CD4-positive, alpha-beta T cell treated with Interleukin-6 at 100 ng/mL for 8 hours (primary cell): ENCODE measurements at places on chromosomes 3 and 15.

- DNase-seq = no peak
These were observed 17.2 kb downstream of the EAF2 start for GRCh38 chr3:121852256-121852655.

- DNase-seq = no peak
These were observed 57.6 kb upstream of the NR2E3 start for GRCh38 chr15:71752604-71753289.

GRCh38 chr15:69323893-69324430 lies 25.2 kb downstream of the PAQR5 start:
- no peak for DNase-seq

DNA sequence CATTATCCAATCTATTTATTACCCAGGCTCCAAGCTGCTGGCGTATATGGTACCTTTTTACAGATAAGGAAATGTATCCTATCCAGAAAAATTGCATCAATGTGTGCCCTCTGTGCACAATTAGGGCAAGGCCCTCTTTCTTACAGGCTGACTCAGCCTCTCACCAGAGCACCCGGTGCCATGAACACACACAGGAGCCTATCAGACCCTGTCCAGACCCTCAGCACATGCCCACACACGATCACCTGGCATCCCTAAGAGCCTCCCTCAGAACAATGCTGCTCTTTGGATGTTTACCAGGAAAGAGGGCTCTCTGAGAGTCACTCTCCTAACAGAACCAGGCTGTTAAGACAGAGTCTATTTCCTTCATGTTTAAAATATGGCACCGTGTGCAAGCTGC lies 460.0 kb upstream of the TBL1XR1 start:
- no peak for DNase-seq

- no peak for DNase-seq
These were observed 99.3 kb downstream of the LRRK1 start for GRCh38 chr15:101018450-101018849.

- DNase-seq = no peak
These were observed 5.1 kb upstream of the IQSEC1 start for GRCh38 chr3:13078163-13078905.

GRCh38 chr15:38721568-38721945 lies 156.9 kb upstream of the RASGRP1 start:
- no peak for DNase-seq

DNA sequence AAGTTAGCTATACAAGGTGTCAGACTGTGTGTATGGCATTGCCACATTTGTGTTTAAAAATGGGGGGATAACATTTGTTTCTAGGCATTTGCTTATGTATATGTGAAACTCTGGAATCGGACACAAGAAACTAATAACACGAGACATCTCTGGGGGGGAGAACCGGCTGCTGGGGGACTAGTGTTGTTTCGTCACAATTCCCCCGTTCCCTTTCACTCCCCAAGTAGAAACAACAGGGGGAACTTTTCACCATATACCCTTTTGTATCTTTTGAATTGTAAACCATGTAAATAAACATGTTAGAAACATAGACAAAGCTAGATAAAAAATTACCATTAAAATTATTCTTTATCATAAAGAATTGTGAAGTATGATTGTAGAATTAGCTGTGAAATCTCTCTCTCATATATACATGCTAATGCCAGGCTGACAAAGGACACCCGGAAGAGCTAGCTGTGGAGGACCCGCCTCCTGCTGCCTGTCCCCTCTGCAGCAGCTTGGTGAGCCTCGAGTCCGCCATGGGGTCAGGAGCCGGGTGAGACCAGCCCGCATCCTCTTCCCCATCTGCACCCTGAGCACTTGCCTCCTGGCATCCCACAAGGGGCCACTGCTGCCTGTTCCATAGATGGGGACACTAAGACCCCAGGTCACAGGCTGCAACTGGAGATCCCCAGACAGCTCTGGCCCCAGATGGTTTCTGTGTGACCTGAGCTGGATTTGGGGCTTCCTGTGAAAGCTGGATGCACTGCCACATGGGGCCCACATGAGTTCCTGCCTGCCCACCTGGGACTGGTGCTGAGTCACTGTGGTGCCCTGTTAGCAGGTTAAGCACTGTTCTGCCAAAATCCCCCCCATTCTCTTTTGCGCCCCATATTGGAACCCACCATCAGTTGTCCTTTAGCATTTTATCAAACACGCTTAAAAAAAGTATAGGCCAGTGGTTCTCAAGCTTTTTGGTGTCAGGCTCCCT lies 91.6 kb downstream of the IQSEC1 start:
- no peak for DNase-seq

DNA sequence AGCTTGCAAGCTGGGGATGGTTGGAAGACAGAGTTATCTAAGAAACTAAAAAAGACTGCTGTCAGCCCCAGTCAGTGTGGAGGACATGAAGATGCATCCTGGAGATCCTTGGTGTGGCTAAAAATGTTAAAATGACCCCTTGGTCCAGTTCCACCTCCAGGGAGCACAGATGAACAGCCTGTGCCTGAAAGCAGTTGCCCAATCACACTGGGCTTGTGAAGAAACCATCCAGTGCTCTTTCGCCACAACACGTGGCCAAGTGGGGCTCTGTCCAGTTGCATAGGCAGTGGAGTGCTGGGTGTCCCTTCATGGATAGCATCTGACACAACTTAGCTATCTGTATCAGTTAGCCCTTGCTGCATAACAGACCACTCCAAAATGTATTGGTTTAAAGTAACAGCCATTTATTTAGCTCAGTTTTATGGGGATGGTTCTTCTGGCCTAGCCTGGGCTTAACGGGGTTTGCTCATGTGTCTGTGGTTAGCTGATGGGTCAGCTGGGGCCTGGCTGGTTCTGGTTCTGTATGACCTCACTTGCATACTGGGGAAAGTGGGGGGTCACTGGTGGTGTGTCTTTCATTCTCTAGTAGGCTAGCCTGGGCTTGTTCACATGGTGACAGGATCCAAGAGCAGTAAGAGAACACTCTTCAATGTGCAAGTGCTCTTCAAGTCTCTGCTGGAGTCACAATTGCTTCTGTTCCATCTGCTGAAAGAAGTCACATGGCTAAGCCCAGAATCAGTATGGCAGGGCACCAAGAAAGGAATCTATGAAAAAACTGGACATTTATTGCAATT lies 226.2 kb downstream of the PDCD6IP start:
- DNase-seq = no peak

DNA sequence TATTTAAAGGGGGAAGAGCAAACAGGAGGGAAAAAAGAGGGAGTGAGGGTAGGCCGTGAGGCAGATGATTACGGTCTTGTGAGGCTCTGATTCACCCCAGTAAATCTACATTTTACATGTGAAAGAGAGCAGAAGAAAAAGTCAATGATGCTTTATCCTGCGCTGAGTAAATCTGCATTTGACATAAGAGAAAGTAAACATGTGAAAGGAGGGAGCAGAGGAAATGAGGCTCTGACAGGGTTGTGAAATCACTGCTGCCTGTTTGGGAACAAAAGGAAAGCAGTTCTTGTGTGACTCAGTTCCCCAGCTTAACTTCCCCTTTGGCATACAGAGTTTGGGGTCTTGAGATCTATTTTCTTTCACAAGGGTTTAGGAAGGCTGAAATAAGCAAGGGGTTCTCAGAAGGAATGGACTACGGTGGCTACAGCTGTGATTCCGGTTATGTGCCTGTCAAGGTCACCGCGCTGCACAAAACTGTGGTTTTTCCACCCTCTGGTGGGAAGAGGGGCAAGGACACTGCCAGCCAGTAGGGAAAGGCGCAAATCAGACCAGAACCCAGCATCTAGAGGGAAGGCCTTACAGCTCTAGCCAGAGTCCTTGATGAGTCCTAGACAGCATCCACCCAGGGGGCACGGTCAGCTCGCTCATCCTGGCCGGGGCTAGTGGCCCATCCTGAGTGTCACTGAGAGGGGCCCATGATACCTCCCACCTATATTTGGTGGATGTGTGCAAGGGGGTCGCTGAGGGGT lies 18.9 kb upstream of the HCN4 start:
- DNase-seq = no peak

- no peak for DNase-seq
These were observed 79.7 kb upstream of the MRPL3 start for GRCh38 chr3:131582438-131582837.

DNA sequence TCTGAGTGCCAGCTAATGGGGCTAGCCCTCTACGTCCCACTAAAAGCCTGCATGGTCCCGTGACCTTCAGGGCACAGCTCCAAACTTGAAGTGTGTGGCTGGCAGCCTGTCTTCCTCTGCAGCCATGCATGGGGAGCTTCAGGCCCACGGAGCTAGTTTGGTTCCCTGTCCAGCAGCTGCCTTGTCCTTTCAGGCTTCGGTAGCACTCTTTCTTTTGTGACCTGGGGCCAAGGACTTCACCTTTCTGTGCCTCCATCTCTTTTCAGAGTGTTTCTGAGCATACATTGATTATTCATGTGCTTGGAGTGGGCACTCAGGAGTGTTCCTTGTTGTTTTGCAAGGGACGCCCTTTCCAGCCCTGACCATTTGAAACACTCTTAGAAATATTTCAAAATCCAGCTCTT lies 155.2 kb downstream of the DNAJB8 start:
- no peak for DNase-seq

DNA sequence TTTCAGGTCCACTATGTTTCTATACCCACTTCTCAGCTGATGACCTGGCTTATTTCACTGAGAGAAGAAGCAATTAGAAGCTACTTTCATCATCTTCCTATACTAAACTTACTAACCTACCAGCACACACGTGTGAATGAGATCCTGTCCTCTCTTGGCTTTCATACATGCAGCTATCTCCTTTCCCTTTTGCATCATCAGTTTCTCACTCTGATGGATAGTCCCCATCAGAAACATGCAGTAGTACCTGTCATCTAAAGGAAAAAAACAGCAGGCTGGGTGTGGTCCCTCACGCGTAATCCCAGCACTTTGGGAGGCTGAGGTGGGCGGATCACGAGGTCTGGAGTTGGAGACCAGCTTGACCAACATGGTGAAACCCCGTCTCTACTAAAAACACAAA lies 237.6 kb upstream of the C2CD4B start:
- DNase-seq = no peak

DNA sequence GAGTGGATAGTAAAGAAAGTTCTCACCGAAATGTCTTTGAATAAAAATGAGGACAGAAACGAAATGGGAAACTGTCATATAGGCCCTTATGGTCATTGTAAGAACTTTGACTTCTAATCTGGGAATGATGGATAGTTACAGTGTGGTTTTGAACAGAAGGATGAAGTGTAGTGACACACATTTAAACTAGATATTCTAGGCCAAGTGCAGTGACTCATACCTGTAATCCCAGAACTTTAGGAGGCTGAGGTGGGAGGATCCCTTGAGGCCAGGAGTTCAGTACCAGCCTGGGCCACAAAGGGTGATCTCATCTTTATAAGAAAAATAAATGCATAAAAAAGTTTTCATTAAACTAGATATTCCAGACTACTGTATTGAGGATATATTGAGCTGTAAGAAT lies 452.8 kb downstream of the ROBO1 start:
- no peak for DNase-seq

GRCh38 chr3:16150285-16150684 lies 24.2 kb upstream of the GALNT15 start:
- DNase-seq = no peak

DNA sequence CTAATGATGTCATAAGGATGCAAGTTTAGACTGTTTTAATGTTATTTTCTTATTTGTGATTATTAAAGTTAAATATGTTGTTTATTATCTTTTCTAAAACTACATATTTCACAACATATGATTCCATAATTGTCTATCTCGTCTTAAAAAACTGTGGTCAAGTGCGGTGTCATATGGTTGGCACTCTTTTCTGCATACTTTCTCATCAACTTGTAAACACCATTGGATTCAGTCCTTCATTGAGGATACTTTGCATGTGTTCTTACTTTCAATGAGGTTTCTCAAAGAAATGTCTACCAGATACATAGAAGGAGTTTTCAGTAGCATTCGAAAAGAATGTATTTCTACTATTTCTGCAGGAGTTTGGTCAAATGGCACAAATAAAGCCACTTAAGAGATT lies 22.0 kb upstream of the ALPK3 start:
- no peak for DNase-seq

- DNase-seq = no peak
These were observed 28.9 kb downstream of the CSTA start for GRCh38 chr3:122353893-122354401.

- DNase-seq = no peak
These were observed 9.3 kb upstream of the BCL2L10 start for GRCh38 chr15:52121896-52122295.

- DNase-seq = no peak
These were observed 4.2 kb downstream of the NCBP2 start for GRCh38 chr3:196938124-196938523.

DNA sequence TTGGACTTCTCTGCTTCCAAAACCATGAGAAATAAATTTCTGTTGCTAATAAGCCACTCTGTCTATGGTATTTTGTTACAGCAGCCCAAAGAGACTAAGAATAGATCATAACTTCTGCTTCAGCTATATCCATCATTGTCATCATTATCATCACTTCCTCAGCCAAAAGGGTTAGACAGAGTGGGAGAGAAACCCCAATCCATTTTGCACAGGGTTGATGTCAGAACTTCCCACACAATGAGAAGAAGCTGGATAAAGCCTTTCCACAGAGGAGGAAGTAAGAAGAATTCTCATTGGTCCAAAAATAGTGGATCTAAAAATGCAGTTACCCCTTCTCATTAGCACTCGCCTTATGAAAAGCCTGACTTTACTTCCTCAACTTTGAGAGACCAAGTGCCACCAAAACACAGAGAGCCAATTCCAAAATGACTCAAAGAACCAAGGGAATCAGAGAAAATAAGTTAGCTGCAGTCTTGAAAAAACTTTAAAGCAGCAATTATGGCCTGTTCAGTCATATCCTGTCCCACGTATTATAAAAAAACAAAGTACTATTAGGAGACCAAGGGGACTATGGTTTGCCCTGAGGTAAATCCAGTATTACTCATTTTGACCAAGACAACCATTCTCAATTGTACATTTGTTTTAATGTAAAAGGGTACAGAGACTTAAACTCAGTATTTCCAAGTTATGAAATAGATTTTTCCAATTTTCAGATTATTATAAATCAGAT lies 80.2 kb downstream of the WNT5A start:
- no peak for DNase-seq

- DNase-seq = no peak
These were observed 19.8 kb downstream of the HMG20A start for GRCh38 chr15:77440378-77440999.

- DNase-seq = no peak
These were observed 272.7 kb upstream of the C2CD4B start for GRCh38 chr15:62437753-62438152.

- DNase-seq = no peak
These were observed 50.8 kb downstream of the PCSK6 start for GRCh38 chr15:101438482-101439284.

GRCh38 chr3:13262493-13263211 lies 157.5 kb downstream of the NUP210 start:
- DNase-seq = no peak
